Activated T-cell treated with anti-CD3 and anti-CD28 coated beads for 24 hours (primary cell): ENCODE measurements at places on chromosomes 3 and 15.
A peak's percentile ranks its signal among the peaks of the same experiment; 100 is the strongest.

- DNase-seq, result no peak
These were observed 42.6 kb upstream of the GCSAM start for GRCh38 chr3:112175646-112176045.

GRCh38 chr3:135135445-135135844 is 340.4 kb downstream of the EPHB1 start:
- DNase-seq, result no peak

DNA sequence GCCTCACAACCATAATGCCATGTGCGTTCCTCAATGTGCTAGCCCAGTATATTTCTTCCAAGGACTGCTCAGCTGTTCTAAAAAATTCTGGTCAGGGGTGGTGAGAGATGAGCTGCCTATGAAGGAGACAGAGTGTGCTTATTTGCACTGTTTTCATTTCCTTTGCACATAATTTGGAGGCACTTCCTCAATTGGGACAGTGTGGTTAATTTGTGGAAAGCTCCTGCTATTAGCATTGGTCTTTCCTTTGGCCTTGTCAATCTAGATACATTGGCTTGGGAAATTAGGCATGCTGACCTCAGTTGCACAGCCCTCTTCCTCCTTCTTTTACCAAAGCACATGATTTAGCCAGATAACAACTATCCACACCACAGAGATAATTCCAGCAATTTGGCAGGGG is 9.4 kb downstream of the FAM81A start:
- DNase-seq, result no peak

DNA sequence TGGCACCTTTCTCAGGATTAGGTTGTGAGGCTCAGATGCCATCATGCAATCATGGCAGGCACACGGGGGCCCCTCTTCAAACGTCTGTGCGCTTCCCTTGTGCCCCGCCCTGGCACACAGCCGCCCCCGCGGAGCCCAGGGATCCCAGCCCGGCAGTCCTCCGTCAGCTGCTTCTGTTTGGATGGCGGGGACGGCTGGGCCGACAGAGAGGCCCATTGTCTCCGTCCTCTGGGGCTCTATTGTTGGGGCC is 849 bp upstream of the HDAC11 start:
- DNase-seq, result peak; percentile 26

DNA sequence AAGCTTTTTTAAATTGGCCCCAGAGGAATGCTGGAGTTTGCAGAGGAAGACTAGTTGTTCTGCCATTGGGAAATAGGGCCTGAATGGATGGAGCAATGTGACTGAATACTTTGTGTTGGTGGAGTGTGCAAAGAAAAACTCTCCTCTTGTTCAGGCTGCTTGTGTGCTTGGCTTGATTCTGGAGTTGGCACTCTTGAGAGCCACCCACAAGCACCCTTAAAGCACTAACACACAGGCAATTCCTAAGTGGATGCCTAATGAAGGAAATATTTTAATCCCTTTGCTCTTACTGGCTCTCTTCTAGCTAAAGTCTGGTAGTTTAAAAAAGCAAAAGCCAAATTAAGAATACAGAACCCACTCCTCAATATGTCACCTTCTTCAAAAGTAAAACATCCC is 304.4 kb upstream of the C2CD4B start:
- DNase-seq, result no peak

DNA sequence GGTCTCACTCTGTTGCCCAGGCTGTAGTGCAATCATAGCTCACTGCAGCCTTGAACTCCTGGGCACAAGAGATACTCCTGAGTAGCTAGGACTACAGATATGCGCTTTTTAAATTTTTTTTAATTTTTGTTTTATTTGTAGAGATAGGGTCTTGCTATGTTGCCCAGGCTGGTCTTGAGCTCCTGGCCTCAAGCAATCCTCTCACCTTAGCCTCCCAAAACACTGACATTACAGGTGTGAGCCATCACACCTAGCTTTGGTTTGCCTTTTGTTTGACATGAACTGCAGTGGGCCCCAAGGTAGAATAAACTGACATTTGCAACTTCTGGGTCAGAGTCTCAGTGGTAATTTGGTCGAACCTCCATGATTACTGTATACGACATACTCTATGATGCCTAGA is 7.9 kb upstream of the GLB1 start:
- DNase-seq, result no peak
